ENCODE measurements at places on chromosomes 5 and 9. TPM values are rescaled to one million over a fixed set of nuclear protein-coding genes. Genes with fewer than 3 reads are reported as not detected.

TAF11L5 gene
- not detected for total RNA-seq

BTNL8 gene
- not detected for total RNA-seq

OTP gene
- total RNA-seq = not detected

HTR1A gene
- not detected for total RNA-seq

MEF2C gene
- total RNA-seq = 0.86 TPM

ERCC8 gene
- total RNA-seq = 20.9 TPM

LHX2 gene
- 12.3 TPM for total RNA-seq

FAM153A gene
- total RNA-seq = not detected

ADGRV1 gene
- 0.39 TPM for total RNA-seq

PMPCA gene
- 64.0 TPM for total RNA-seq

SLC36A2 gene
- total RNA-seq = not detected

GRIN1 gene
- 0.04 TPM for total RNA-seq

SLC35D2 gene
- 17.2 TPM for total RNA-seq

Data from hair follicular keratinocyte (primary cell).